ENCODE measurements at places on chromosomes 6 and 20.

DNA sequence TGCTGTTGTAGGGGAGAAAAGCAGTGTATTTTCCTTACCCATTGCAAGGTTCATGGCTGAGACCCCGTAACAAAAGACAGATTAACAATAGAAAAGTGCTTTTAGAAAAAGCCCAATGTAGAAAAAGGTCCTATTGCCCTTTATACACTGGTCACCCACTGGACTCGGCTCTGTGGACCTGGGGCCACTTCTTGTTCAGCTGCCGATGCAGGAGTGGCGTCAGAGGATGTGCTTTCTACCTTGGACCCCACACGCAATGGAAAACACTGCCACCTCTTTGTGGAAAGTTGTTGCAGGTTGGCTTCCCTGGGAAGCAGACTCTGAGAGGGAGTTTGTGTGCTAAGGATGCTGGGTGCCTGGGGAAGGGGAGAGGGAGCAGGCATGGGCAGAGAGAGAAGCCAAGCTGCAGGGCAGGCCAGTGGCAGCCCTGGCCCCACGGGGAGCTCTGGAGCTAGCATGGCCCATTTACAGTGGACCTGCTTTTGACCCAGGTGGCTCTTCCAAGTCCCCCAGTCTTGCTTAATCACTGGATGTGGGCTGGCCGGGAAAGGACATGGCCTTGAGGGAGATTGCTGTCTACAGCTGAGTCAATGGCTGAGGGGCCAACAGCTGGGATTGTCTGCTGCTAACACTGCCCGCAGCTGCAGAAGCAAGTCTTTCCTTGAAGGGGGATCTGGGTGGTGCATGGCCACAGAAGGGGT, 142.9 kb downstream of the CDC5L start:
- no peak for DNase-seq

- no peak for DNase-seq
Measured at GRCh38 chr6:77837034-77837784, 184.4 kb downstream of the MEI4 start.

DNA sequence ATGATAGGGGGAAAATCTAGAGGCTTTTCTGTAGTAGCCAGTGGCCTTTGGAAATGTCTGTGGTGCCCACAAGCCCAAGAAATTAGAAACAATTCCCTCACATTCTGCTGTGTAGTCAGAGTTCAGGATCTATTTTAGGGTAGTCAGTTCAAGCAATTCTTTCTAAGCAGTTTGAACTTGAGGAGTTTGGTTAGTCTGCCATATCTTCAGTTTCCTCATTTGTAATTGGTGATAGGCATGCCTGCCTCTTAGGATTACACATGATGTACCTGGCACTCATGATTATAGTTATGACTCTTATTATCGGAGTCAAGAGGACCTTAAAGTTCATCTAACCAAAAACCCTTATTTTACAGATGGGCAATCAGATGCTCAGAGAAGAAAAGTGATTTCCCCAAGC, 21.2 kb upstream of the MEP1A start:
- DNase-seq = no peak

- DNase-seq = no peak
Measured at GRCh38 chr6:8589941-8590729, 154.8 kb upstream of the SLC35B3 start.

- DNase-seq = no peak
Measured at GRCh38 chr20:18019068-18019467, 38.6 kb downstream of the OVOL2 start.

GRCh38 chr6:100472674-100473073, 8.0 kb upstream of the SIM1 start:
- no peak for DNase-seq

DNA sequence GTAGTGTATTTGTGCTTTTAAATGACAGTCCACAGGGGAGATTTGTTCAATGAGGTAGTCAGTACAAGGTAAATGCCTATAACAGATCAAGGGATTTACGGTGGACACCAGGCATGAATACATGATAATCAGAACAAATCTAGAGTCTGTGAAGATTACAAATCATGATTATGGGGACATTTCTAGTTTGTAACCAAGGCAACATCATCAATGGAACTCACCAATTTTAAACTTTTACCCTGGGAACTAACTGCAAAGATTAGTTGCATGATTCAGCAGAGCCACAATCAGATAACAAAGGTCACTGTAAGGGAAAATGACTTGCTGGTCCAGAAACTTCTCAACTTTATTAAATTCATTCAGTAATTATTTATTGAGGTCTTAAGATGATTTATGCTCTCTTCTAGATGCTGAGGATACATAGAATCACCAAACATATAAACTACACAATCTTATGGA, at the start of gene CRISP1:
Gene CRISP1, minus strand, starts transcription at position 51 of the 459 bp plus-strand sequence. CDS start 9,135 bp downstream, outside the sequence.
- DNase-seq = no peak

DNA sequence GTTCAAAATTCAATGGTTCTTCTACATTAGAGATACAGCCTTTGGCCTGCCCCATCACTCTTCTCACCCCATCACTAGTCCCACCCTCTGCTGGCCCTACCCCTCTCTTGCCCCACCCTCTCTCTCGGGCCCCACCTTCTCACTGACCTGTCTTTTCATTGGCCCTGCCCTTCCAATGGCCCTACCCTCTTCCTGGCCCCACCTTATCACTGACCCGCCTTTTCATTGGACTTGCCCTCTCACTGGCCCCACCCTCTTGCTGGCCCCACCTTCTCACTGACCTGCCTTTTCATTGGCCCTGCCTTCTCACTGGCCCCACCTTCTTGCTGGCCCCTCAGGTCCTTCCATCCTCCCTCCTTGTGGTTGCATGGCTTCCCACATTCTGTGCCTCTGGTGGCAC, 107.2 kb upstream of the PLEKHG1 start:
- DNase-seq = no peak

DNA sequence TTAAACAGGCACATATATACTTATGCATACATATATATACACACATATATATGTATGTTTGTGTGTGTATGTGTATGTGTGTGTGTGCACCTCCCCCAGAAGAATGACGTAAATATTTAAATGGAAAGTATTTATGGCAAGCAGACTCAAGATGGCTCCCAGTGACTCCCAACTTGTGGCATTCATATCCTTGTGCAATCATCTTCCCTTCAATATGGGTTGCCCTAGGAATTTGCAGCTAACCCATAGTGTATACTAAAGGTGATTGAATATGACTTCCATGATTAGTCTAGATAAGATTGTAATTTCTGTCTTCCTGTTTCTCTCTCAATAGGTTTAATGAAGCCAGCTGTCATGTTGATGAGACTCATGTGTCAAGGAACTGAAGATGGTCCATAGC, 127.6 kb downstream of the TRDN start:
- DNase-seq = no peak

DNA sequence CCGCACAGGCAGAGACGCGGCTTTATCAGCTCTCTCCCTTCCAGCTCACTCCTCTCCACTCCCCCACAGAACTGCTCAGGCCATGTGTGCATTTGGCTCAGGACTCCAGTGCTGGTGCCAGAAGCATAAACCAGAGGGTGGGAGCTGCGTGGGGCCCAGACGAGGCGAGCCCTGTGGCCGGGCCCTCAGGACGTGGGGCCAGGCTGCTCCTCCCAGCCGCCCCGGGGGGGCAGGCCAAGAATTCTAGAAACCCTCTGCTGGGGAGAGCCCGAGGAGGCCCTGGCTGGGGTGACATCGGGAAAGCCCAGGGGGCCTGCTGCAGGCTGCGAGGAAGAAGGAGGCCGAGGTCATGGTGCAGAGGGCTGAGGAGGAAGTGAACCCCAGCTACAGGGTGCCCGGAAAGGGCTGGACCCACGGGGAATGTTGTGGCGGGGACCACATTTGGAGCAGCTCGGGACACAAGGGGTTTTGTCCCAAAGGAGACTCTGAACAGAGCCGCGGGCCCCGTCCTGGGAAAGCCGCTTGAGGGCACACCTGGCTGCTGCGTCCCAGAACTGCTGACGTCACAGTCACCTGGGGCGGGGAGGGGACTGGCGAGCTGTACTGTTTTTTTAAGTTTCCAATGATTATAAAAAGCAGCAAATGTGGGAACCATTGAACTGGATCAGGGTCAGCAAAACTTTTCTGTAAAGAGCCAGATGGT, 107.1 kb downstream of the BANF2 start:
- no peak for DNase-seq

- no peak for DNase-seq
Measured at GRCh38 chr6:37979392-37980221, 160.1 kb downstream of the ZFAND3 start.

DNA sequence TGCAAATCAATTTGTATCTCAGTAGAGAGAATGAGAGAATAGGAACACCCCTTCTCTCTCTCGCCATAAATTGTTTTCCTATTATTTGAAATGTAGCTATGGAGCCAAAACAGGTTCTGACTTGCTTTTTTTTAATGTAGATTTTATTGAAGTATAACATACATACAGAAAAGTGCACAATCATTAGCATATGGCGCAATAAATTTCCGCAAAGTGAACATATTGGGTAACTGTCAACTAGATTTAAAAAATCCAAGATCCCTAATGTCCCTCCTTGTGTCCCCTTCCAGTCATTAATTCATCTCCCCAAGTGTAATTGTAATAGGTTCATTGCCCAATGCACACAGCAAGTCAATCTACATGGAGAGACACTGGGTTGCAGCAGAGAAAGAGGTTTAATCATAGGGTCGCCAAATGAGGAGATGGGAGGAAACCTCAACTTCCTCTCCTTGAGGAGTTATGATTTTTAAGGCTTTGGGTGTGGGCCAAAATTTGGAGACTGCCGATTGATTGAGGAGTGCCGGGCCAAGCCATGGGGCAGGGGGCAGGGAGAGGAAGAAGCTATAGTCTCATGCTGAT, 43.3 kb upstream of the TGM3 start:
- no peak for DNase-seq

DNA sequence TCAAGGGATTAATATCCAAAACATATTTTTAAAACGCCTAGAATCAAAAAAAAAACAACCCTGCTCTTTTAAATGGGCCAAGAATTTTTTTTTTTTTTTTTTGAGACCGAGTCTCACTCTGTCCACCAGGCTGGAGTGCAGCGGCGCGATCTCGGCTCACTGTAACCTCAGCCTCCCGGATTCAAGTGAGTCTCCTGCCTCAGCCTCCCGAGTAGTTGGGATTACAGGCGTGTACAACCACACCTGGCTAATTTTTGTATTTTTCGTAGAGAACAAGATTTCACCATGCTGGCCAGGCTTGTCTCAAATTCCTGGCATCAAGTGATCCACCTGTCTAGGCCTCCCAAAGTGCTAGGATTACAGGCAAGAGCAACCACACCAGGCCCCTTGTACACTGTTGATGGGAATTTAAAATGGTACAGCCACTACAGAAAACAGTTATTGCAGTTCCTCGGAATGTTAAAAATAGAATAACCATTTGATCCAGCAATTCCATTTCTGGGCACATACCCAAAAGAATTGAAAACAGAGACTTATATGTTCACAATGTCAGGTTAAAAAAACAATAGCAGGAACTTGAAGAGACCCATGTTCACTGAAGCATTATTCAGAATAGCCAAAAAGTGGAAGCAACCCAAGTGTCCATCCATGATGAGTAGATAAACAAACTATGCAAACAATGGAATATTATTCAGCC, 3.1 kb upstream of the MYL9 start:
- no peak for DNase-seq

GRCh38 chr20:57663241-57663640, 43.0 kb upstream of the ZBP1 start:
- DNase-seq = no peak

- no peak for DNase-seq
Measured at GRCh38 chr6:101257163-101257562, 136.3 kb upstream of the GRIK2 start.

GRCh38 chr20:12112089-12112474, 194.4 kb downstream of the BTBD3 start:
- no peak for DNase-seq

DNA sequence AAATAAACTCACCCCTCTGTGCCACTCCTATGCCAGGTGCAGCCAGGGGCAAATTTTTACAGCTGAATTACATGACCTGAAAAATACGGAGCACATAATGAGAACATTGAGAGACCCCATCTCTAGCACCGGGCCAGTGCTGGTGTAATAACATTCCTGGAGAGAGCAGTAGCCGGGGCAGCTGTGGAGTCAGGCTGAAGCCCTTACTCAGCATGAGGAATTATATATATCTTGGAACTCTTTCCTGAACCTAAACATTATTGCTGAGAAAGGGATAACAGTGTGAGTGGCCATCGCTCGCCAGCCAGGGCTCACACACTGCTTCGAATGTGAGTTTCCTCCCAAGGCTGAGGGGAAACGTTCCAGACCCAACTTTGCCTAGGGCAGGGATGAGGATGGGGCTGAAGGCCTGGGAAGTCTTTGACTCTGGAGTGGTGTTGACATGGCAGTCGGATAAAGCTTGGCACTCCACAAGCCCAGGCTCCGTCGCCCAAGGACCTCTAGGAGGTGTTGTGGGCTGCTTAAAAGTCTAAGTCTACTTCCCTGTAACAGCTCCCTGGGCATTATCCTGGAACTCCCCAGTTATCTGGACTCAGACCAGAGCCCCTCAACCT, 269.8 kb downstream of the CDC5L start:
- no peak for DNase-seq

DNA sequence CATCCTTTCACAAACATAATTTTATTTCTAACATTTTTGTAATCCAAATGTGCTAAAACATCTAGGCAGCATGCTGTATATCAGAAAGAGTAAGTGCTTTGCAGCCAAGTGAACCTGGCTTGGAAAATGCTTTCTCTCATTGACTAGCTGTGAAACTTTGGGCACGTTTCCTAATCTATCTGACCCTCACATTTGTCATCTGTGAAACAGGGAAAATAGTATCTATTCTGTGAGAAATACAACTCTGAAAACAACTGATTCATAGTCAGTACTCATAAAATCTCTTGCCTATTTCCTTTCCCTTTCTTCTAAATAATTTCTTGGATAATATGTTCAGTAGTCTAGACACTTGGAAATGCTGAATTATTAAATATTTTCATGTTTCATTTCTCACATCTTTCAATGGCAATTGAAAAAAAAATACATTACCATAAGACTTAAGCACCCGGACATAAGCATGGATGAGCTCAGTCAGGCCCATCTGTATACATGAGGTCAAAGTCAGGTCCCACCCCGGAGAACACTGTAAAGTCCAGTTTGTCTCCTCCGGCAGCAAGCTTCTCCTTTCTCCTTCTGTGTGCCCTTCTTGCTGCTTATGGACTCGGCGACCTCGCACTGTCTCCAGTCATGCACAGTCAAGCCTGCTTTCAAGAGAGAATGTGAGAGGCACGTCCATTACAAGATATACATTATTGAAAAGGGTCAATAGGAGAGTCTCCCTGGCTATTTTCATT, 455.0 kb upstream of the SOX4 start:
- no peak for DNase-seq

- no peak for DNase-seq
Measured at GRCh38 chr20:48335308-48336050, 492.3 kb downstream of the PREX1 start.

DNA sequence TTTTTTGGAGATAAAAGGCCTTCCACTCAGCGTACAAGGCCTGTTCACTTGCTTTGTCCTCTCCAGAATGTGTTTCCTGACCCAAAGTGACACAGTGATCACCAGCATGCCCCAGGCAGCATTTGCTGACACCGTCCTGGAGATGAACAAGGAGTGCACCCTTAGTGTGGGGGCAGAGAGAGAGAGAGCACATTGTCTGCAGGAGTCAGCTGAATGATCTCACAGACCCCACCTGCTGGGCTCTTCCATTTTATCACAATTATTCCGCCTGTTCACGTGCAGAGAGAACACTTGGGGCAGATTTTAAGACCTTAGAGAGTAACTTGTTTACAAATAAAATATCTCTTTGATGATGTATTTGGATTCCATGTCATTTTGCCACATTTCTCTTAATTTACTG, 22.4 kb upstream of the MAS1L start:
- DNase-seq = no peak
